ENCODE measurements at places on chromosomes 4 and X.

GRCh38 chr4:140523370-140523856 is 555 bp upstream of the ELMOD2 start:
- no peak for DNase-seq

DNA sequence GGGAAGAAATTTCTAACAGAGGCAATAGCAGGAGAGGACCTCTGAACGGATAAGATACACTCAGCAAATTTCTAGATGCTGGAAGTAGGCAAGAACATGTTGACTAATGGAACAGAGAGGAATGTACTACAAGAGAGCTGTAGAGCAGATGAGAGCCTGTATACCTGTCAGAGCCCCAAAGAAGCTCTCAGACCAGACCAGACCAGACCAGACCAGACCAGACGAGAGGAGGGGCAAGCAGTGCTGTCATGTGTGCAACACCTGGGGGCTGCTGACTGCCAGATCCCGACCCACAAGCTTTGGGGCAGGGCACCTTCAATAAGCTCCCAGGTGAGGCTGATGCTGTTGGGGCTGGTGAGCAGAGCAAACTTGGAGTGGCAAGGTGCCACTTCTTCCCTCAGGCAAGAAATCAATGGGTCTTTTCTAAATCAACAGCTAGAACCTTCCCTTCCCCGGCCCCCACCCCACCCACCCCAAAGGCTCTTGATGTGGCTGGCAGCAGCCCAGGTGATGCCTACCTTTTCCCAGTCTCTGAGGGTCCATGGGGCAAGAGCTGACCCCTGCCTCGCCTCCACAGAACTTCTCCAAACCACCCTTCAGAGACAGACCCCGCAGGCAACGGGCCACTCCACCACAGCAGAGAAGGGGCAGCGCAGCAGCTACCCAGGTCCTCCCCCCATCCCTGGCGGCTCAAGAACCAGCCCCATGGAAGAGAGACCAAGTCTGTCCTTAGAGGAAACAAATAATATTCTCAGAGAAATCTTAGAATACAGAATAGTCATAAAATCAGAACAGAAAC is 32.7 kb downstream of the MECP2 start:
- no peak for DNase-seq

DNA sequence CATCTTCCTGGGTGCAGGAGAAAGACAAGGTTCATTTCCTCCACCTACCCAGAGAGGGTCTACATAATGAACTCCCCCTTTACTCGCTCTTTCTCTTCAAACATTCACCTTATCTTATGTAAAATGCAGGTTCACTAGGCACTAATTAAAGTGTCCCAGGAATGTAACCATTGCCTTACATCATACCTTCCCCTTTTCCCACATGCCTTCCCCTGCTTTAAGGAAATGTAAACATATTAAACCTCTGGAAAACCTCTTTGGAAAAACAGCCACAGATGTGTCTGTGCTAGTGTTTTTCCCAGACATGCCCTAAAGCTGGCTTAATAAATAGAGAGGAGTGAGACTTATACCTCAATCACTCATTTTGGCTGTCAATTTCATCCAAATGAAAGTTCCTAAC is 15.8 kb downstream of the TBC1D9 start:
- DNase-seq: no peak

- no peak for DNase-seq
Observed at GRCh38 chr4:88820698-88821415, 123.2 kb upstream of the NAP1L5 start.

DNA sequence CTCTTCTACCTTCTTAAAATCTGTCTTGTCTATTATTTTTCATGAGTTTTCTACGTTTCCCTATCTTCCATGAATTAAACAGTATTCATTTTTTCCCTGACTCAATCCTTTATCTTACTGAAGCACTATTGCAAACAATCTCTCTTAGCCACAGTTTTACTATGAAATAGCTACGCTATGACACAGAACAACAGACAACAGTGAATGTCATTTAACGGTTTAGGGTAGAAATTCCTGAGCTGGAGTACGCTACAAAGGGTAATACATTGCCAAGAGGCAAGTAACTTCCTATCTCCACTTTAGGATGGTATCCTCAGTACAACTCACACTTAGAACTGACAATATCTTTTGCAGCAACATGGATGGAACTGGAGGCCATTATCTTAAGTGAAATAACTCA is 552.6 kb downstream of the INPP4B start:
- DNase-seq: peak; percentile 94

GRCh38 chr4:169080981-169081380 is 70.9 kb upstream of the CBR4 start:
- peak; percentile 30 for DNase-seq

- peak; percentile 45 for DNase-seq
Observed at GRCh38 chrX:119516157-119516702, 48.0 kb downstream of the SLC25A5 start.

GRCh38 chr4:1217366-1217765 is 31.6 kb downstream of the CTBP1 start:
- no peak for DNase-seq

GRCh38 chr4:3614731-3614980 is 82.4 kb upstream of the LRPAP1 start:
- no peak for DNase-seq

DNA sequence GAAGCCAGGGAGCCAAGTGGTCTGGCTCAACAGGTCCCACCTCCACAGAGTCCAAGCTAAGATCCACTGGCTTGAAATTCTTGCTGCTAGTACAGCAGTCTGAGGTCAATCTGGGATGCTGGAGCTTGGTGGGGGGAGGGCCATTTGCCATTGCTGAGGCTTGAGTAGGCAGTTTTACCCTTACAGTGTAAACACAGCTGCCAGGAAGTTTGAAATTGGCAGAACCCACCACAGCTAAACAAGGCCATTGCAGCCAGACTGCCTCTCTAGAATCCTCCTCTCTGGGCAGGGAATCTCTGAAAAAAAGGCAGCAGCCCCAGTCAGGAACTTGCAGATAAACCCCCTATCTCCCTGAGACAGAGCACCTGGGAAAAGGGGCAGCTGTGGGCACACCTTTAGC is 84.9 kb downstream of the EDA2R start:
- DNase-seq: no peak

GRCh38 chr4:156672492-156673305 is 298.9 kb downstream of the PDGFC start:
- DNase-seq: peak; percentile 63

GRCh38 chr4:148310756-148311155 is 131.5 kb downstream of the NR3C2 start:
- DNase-seq: no peak

GRCh38 chrX:39750848-39751247 is 346.9 kb downstream of the BCOR start:
- DNase-seq: no peak

GRCh38 chr4:52873861-52874343 is 11.8 kb downstream of the RASL11B start:
- DNase-seq: no peak

DNA sequence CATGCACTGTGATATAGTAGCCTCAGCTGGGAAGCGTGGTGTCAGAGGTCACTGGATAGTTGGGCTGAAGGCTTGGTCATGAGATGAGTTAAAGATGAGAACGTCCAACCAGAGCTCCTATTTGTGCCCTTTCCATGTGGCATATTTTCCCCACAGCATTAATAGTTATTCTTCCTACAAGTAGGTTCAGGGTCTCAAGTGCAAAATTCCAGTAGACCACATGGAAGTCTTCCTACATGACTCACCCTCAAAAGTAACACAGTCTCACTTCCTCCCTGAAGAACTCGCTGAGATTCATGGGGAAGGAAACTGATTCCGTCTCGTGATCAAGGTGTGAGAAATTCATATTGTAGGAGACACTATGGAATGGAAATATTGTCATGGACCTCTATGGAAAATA is 1212.5 kb upstream of the PRKX start:
- DNase-seq: no peak

DNA sequence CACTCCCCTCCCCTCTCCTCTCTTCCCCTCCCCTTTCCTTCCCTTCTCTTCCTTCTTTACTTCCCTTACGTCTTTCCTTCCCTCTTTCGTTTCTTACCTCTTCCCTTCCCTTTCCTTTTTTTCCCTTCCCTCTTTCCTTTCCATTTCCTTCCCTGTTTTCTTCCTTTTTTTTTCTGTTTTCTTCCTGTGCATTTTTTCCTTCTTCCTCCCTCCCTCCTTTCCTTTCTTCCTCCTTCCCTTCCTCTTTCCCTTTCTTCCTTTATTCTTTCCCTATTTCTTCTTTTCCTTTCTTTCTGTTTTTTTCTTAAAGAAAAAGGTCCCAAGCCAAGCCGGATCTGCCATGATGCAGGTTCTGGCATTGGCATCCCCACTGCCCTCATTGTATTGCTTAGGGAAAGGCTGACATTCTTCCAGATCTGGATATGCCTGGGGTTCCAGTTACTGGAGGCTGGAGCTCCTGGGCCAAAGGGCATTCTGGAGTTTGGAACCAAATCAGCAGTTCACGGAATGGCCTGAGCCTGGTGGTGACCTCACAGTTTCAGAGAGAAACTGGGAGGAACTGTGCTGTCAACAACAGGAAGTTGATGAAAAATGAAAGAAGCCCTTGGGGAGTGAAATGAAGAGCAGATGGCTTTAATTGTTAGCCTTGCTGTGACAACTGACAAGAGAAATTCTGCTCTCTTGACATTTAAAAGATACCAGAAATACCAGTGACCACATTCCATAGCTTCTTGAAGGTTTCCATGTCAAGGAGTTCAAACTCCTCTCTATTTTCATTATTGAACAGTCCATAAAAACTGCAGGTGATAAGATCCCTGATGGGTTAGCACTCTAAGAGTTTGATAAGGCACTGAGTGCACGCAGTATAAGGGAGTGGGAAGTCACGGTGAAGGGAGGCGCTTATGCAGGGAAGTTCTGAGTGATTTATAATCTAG is 622.1 kb downstream of the SPRY1 start:
- peak; percentile 67 for DNase-seq
